Upper lobe of left lung (tissue), 6 donors: ENCODE measurements at places on chromosomes 3 and 15. TPM values are rescaled to one million over a fixed set of nuclear protein-coding genes. Genes with fewer than 3 reads are reported as not detected.

The ITIH4 gene
- total RNA-seq, result 31.5 TPM

The ADGRG7 gene
- total RNA-seq, result not detected

The ANKRD63 gene
- not detected for total RNA-seq

The LTF gene
- 9.6 TPM for total RNA-seq

The MRPS22 gene
- 17.8 TPM for total RNA-seq

The INSYN1 gene
- 17.1 TPM for total RNA-seq

GRCh38 chr3:194326192-194326967 is 24.7 kb downstream of the CPN2 start:
- no peak overlapping the region for H3K4me3 ChIP-seq
- no peaks in the 10 kb centered on the region for H3K36me3 ChIP-seq
- no peaks in the 10 kb centered on the region for H3K4me1 ChIP-seq

DNA sequence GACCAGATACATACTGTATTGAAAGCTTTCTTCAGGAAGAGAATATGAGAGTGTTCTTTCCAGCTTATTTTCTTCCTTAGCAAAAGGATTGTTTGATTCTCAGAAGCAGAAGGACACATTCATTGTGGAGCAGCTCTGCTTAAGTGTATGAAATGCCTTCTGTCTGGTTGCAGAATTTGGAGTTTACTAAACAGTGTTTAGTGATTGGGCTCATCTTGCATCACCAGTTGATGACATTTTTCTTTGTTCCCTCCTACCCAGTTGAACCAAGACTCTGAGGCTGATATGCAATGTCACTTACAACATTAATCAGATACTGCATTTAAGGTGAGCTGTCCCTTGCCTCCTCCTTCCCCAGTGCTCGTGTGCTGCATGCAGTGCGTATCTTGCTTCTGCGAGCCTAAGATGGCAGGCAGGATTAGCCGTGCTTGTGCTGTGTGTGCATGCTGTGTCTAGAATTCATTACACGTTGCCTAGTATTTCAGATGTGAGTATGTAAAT is 18.4 kb downstream of the ZBTB38 start:
- no peak for DNase-seq
- peak overlapping the region; percentile 10 for H3K4me3 ChIP-seq
- peak overlapping the region; percentile 41 for H3K27ac ChIP-seq
- H3K36me3 ChIP-seq, result peaks cover 29% of the 10 kb centered on the region
- H3K27me3 ChIP-seq, result no peaks in the 10 kb centered on the region
